ENCODE measurements at places on chromosomes 2 and 18.

GRCh38 chr2:74959106-74959751, 786 bp downstream of the POLE4 start:
- no peak for DNase-seq

- no peak for DNase-seq
Measured at GRCh38 chr2:225117051-225117716, 74.9 kb upstream of the DOCK10 start.

- DNase-seq, result no peak
Measured at GRCh38 chr2:172462849-172463381, 35.5 kb downstream of the ITGA6 start.

DNA sequence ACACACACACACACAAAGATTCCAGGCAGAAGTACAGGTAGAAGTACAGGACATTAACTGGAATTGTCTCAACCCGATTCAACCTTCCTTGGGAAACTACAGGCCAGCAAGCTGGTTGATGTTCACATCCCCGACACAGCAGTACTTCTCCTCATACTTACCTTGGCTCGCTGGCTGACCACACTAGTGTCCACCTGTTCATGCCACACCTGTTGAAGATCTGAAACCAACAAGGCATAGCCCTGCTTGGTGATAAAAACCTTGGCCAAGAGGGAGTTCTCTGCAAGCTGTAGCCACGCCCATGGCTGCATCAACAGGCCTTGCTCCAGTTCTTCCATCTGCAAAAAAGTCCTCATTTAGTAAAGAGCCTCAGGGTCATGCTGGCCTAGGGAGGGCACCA, 2.6 kb downstream of the NHEJ1 start:
- no peak for DNase-seq

DNA sequence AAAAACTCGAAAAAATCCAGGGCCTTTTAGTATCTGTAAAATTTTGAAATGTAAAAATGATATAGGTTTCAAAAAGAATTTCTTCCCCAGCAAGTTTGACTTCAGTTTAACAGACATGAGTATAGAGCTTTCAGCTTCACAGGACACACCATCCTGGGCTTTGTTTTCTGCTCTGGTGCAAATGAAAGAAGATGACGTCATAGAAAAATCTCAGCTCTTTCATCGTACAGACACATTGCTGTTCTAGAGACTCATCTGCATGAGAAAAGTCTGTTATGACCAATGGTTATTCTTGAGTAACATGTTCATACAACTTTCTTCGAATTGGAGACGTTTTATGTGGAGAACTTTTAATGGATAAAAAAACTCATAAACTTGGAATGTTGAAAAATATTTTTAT, 111.7 kb upstream of the DYNAP start:
- DNase-seq, result no peak

GRCh38 chr2:238803996-238804870, 43.7 kb upstream of the TWIST2 start:
- no peak for DNase-seq

DNA sequence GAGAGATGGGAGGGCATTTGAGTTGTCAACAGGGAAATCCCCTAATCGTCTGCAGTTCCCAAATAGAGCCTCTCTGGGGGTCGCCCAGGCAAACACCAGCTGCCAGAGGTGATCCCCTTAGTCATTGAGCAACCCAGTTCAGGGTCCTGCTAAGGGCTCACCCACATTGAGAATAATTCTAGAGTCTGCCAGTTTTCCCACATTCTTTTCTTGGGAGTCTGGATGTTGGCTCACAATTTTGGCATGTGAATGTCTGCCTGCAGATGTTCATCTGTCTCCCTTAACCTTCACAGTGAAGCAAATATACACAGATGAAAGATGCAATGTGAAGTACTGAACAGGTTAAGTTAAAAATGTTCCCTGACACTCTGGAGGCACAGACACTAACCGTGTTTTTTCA, 11.4 kb upstream of the SMIM21 start:
- no peak for DNase-seq

- no peak for DNase-seq
Measured at GRCh38 chr2:67625178-67625577, 228.0 kb downstream of the ETAA1 start.

GRCh38 chr2:36338827-36339145, 16.8 kb upstream of the CRIM1 start:
- no peak for DNase-seq

DNA sequence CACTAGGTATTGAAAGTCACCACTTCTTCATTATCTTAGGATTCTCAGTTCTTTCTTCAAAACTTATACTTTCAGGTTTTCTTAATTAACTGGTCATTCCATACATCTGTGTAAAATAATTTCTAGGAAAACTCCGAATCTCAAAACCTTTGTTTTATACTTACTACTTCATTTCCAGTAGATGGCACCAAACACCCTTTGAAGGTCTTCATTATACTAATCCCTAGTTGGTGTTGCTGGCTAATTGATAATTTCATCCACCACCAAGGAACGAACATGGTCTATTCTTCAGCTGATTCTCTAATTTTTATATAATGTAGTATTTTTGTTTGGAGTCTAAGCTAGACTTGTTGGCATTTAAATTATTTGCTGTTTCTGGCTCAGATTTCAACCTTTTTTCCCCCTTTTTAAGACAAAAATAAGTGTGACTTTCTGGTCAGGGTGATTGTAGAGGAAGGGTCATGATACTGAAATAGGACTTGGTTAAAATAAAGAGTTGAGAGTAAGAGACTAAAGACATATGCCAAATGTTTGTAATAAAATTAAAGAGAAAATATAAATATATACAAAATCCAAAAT, 2.8 kb upstream of the MXD1 start:
- DNase-seq, result no peak

- no peak for DNase-seq
Measured at GRCh38 chr2:163602196-163602595, 133.6 kb downstream of the FIGN start.

DNA sequence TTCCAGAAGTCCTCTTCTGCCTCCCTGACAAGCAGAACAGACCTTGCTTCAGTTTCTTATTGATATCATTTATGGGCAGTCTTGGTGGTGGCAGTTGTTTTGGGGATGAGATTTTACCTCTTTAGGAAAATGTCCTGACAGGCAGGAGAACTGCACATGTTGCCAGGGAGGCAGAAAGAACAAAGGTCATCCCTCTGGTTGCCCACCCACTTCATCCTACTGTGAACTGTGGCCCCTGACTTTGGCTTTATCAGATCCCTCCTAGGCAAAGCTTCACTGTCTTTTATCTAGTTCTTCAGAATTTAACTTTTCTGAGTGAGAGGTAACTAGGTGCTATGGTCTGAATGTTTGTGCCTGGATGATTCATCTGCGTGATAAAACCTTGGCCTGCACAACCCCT, 2071.3 kb upstream of the CELF4 start:
- DNase-seq, result no peak

DNA sequence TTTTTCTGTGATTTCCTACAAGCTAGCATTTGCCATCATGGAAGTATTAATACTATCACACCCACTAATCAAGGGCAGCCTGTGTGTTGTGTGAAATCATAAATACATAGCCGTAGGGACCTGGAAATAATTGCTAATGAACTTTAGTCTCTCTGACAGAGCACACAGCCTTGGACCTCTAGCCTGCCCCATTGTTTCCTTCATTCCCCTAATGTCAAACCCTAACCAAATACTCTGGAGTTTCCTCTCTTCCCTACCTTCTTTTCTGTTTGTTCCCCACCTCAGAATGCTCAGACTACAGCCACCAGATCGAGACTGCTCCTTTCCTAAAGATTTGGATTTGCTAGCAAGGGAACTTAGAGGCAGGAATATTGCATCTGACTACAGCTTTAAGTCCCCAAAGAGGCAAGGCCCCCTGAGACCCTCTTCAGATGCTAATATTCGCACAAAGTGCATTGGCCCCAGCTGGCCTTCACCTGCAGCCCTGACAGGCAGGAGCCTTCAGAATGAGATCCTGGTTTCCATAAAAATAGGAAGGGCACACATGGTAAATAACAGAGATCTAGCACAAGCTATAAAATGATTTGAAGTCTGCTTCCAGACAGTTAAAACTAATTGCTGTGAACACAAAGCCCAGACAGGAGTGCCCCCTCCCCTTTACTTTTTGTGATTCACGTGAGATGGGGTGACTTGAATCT, 279.2 kb upstream of the DCC start:
- no peak for DNase-seq

DNA sequence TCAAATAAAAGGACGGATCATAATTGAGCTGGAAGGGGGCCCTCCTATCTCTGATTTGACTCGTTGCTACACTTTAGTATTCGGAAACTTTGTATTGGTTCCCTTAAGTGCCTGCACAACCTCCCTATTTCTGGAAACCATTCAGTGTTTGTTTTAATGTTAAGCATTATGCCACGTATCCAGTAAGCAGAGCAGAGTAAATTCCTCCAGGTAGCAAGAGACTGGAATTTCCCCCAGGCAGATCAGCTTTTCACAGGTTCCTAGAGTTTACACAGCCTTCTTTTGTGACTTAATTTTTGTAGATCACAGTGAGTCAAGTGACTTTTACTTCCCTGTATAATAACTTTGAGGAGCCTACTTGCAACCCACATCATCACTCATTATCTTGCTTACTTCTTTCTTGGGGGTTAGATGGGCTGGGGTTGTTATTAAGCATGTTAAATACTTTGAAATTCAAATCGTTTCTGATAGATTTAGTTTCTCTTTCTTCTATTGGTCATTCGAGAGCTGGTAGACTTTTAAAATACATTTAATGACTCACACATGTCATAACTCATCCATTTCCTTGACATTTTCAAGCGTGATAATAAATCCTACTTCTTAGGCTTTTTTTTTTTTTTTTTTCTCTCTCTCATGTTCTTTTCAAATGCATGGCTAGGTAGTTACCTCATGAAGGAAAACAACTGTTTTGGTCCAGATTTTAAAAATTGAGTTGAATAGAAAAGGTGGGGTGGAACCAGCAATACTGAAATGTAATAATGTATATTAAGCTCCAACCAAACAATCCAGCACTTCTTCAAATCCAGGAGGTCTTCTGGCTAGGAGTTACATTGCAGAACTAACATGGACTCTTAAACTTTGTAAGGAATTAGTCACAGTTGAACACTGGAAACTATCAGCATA, 219.3 kb downstream of the NEDD4L start:
- DNase-seq, result no peak

DNA sequence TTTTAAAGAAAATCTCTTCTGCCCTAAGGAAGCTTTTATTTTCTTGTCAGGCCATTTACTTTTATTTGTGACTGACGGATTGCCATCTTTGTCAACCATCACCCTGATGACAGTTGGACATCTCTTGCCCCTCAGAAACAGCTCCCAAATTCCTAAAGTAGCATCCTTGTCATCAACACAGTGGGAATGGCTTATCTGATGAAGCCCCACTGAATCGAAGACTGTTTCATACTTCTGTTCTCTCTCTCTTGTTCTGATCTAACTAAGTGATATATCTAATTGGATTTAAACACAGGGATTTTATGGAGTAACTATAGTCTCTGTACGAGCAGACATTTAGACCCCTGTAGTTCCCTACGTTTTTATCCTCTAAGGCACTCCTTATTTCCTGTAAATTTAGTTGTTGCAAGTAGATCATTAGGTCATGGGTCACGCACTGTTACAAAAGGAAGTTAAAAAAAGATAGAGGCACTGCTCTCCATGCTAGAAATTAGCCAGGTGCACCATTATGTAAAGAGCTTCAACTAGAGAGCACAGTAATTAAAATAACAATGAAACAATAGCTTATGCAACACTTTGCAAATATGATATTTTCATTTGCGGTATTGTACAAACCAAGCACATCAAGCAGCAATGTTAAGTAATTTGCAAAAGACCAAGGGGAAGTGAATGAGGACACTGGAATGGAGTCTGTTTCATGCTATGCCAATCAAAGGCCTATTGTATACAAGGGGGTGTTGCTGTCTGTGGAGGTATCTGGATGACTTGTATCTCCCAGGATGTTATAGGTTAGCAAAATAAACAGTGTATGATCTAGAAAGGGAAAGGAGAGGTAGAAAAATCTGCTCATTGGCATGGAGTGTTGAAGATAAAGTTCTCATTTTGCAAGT, 284.7 kb downstream of the LRRTM1 start:
- no peak for DNase-seq

DNA sequence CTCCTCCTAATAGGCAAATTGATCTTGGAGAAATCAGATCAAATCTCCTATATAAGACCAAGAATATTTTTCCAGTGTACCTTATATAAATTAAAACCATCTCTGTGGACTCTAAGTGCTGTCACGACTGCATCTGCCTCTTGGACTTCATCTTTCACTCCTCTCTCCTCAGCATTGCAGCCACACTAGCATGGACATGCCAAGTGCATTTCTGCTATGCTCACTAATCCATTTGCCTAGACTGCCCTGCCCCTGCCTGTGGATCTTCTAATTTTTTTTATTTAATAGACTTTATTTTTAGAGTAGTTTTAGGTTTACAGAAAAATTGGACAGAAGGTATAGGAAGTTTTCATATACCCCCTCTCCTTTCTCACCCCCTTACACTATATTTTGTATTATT, 146.7 kb upstream of the VWC2L start:
- no peak for DNase-seq

DNA sequence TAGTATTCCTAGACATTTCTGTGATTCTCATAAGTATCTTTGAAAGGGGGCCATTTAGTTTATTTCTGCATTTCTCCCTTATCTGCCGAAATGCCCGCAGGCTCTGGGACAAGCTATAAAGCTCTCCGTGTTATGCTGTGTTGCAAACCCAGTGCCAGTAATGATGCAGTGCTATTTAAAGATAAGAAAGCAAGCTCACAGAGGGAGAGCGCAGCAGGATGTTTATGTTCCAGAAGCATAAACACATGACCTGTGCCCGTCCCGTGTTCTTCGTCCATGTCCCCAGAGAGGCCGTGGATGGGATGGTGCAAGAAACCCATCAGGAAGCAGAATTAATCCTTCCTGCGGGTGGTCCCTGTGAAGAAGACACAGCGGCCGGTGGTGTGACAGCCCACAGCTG, 99.4 kb downstream of the NEDD4L start:
- DNase-seq, result no peak

DNA sequence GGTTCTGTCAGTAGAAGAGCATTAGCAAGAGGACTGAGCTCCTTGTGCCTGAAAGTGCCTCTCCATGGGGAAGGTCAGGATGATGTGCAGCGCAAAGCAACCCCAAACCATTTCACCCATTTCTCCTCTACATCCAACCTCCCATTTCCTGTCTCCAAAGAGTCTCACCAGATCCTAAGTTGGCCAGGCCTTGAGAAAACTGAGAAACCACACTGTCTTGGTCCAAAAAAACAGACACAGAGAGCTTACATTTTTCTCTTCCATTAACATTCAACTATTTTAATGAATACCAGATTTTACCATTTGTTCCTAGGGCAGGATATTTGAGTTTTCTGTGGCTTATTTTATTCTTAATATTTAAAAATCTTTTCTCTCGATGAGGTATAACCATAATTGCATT, 195.0 kb downstream of the EPHA4 start:
- no peak for DNase-seq

- DNase-seq, result no peak
Measured at GRCh38 chr2:202270487-202270886, 4.9 kb downstream of the NOP58 start.

DNA sequence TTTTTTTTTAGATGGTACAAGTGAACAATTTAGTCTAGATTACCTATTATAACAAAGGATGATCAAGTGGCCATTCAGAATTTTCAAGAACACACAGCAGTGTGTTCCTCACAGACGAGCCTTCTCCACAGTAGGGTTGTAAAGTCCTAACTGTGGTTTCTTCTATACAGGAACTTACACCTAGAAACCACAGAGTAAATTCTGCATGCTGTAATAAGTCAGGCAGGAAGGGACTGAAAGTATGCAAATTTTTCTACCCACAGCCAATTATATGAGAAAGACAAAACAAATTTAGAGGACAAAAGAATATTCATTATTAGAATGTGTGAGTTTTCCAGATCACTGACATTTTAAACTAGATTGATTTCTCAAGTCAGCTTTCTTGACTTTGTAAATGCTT, 99.5 kb downstream of the RBMS1 start:
- no peak for DNase-seq

- no peak for DNase-seq
Measured at GRCh38 chr18:58348517-58348916, 280.4 kb downstream of the ALPK2 start.

Data from activated T-helper 1 cell treated with anti-CD3 and anti-CD28 coated beads, Interleukin-2, amount 50 U/mL, for 16 hours (primary cell).